Activated CD4-positive, alpha-beta T cell treated with anti-CD3 and anti-CD28 coated beads for 24 hours (primary cell): ENCODE measurements at places on chromosomes 1 and 21.

DNA sequence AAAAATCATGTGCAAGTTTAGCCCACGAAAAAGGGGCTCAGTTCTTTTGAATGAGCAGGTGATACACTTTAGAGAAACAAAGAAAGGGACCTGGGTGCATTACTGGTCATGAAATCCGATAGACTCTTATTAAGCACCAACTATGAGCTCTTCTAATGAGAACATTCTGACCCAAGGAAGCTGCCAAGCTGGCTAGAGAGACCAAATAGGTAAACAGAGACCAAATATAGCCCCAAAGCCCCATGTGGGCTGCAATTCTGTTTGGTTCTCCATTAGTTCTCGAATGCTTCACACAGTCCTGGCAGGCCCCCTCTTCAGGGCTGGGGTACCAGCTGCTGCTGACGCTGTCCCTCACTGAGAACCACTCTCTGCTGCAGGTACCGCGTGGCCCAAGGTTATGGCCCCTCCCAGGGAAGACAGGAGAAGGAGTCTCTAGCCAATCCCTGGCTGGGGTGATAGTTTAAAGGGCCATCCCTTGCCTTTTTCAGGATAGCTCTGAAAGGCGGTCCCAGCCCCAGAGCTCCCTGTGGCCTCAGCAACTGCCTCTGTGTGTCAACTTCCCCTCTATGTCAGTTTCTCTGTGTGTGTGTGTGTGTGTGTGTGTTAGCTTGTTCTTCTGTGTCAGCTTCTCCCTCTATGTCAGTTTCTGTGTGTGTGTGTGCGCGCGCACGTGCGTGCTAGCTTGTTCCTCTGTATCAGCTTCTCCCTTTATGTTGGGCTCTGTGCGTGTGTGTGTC is 7.1 kb upstream of the UBXN10 start:
- DNase-seq: no peak

GRCh38 chr1:155793213-155793612 is 63.8 kb downstream of the GON4L start:
- no peak for DNase-seq

- no peak for DNase-seq
Observed at GRCh38 chr1:232267092-232267836, 362.7 kb downstream of the SIPA1L2 start.

GRCh38 chr1:109252893-109253802 is 3.8 kb downstream of the CELSR2 start:
- no peak for DNase-seq

DNA sequence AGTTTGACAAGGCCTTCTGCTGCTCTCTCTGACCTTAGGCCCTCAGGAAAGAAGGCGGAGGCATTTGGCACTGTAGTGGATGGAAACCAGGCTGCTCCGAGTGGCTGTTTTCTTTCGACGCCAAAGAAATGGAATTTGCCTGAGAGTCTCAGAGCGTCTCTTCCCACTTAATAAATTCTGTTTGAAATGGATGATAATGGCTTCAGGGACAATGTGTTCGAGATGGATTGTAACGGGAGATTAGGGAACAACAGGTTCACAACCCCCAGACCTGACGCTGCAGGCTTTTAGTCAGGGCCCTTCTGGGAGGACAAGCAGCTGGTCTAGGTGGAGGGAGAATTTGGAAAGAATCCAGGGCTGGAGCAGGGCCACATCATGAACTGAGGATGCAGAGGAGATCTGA is 58.6 kb downstream of the TLR5 start:
- DNase-seq: no peak

GRCh38 chr1:86409416-86410021 is 13.4 kb upstream of the ODF2L start:
- no peak for DNase-seq

- no peak for DNase-seq
Observed at GRCh38 chr1:118902299-118902698, 85.8 kb downstream of the TBX15 start.

DNA sequence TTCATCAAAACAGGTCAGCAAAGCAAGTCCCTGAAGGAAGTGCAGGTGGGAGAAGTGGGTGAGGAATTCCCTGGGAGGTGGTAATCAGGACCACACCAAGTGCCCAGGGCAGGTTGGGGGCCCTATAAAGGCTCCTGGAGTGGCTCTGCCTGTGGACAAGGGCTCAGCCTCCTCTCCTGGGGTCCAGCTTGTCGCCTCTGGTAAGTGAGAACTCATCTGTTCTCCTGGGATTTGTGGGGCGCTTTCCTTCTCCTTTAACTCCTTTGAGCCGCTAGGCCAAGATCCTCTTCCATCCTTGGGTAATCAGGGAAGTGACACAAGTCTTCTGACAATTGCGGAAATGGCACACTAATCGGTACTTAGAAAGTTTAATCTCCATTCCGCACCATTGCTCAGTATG is at the start of gene SPRR4:
Gene SPRR4 (plus strand): TSS at position 154 of the 400 bp plus-strand sequence. CDS start 1,243 bp downstream, outside the sequence.
- no peak for DNase-seq
